Thoracic aorta endothelial cell (primary cell): ENCODE measurements at places on chromosomes 6 and 20. TPM values are rescaled to one million over a fixed set of nuclear protein-coding genes. Genes with fewer than 3 reads are reported as not detected.

Gene FILIP1
- 6.5 and 7.9 TPM in 2 replicates for total RNA-seq

Gene PKIB
- 0.22 TPM in 1 of 2 replicates, not detected in the other for total RNA-seq

Gene TSHZ2
- not detected in 2 replicates for total RNA-seq

Gene TAF8
- 19.5 and 25.3 TPM in 2 replicates for total RNA-seq

Gene CDSN
- not detected in 2 replicates for total RNA-seq

Gene PRIM2
- 41.5 and 46.2 TPM in 2 replicates for total RNA-seq

Gene RAET1E
- total RNA-seq, result 0.43 TPM in 1 of 2 replicates, not detected in the other

Gene PDE7B
- total RNA-seq, result 32.0 and 64.5 TPM in 2 replicates

Gene CMTR1
- 35.8 and 40.6 TPM in 2 replicates for total RNA-seq

Gene PPIL6
- total RNA-seq, result 0.14 and 0.27 TPM in 2 replicates

Gene RHAG
- not detected in 2 replicates for total RNA-seq

Gene BANF2
- not detected in 2 replicates for total RNA-seq

Gene COL12A1
- total RNA-seq, result 3.1 and 16.1 TPM in 2 replicates

Gene HLA-DPA1
- total RNA-seq, result 5.2 and 16.8 TPM in 2 replicates

Gene RALGAPB
- total RNA-seq, result 69.9 and 74.2 TPM in 2 replicates

Gene XKR7
- total RNA-seq, result not detected in 2 replicates

Gene LBP
- under 0.01 TPM in 1 of 2 replicates, not detected in the other for total RNA-seq

Gene CCN6
- total RNA-seq, result not detected in 2 replicates

Gene TLDC2
- total RNA-seq, result not detected in 2 replicates
